ENCODE measurements at places on chromosomes 13 and 19.

GRCh38 chr19:33780746-33781145 lies 15.9 kb upstream of the KCTD15 start:
- no peak for DNase-seq

DNA sequence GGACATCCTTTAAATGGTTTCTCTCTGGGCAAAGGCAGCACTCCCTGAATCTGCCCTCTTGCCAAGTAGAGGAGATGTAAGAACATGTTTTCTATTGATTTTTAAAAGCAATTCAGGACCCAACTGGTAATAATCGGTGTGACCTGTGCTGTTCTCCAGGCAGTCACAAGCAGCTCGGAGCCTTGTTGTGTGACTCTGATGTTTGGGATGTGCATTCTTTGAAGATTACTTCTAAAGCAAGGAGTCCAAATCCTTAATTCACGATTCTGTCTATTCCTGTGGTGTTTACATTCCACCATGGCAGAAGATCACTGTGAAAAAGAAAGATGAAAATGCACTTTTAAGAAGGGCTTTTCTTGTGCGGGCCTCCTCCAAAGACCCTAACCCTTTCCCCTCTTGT lies 122.3 kb upstream of the ZNF536 start:
- DNase-seq = no peak

DNA sequence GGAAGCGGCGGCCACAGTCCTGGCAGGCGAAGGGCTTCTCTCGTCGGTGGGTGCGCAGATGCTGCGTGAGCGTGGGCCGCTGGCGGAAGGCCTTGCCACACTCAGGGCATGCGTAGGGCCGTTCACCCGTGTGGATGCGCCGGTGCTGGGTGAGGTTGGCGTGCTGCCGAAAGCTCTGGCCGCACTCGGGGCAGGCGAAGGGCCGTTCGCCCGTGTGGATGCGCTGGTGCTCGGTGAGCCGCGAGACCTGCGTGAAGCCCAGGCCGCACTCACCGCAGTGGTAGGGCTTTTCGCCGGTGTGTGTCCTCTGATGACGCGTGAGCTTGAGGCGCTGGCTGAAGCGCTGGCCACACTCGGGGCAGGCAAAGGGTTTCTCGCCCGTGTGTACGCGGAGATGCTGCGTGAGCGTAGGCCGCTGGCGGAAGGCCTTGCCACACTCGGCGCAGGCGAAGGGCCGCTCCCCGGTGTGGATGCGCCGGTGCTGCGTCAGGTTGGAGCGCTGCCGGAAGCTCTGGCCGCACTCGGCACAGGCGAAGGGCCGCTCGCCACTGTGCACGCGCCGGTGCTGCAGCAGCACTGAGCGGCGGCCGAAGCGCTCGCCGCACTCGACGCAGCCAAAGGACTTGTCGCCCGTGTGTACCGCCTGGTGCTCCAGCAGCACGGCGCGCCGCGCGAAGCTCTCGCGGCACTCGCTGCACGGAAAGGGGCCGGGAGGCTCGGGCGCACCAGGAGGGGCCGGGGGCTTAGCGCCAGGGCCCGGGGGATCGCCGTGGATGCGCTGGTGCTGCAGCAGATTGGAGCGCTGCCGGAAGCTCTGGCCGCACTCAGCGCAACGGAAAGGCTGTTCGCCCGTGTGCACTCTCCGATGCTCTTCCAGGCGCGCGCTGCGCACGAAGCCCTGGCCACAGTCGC lies 4.0 kb upstream of the UBE2M start:
- no peak for DNase-seq

DNA sequence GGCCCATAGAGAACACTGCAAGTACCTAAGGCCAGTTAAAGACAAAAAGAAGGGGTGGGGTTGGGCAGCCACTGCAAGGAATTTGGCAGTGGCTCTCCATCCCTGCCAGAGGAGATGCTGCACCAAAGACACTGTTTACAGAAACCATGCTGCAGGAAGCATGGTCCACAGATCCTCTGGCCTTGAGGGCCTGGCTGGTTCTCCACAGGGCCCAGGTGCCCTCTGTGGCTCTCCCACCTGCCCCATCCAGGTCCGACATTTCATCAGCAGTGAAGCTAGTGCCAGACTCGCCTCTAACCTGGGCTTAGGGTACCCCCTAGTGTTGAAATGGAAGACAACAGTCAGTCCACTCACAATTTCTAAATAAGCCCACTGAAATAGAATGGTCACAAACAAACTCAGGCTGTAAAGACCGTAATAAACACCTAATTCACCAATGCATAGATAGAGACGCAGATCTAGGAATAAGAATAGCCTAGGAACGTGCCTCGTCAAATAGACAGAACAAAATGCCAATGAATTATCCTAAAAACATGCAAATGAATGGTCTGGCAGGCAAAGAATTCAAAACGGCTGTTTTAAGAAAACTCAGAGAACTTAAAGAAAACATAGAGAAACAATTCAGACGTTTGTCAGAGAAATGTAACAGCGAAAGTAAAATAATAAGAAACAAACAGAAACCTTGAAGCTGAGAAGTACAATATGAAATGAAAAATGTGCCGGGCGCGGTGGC lies 23.3 kb downstream of the LYPD4 start:
- peak; percentile 12 for DNase-seq

GRCh38 chr13:40651866-40652587 lies 14.4 kb downstream of the FOXO1 start:
- no peak for DNase-seq

DNA sequence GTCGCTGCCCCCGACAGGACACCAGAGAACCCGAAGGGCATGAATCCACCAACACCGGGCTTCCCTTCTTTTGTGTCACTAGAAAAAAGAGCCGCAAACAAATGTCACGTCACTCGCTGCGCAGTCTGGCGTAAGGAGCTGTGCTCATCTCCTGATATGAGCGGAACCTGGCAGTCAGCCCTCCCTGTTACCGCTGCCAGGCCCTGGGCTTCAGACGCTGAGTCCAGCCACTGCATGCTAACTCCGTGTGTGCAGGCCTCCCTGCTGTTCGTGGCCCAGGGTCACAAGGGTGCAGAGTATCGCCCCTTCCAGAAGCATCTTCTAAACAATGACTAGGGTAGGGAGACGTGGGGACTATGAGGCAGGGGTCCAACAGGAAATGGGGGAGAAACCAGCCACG lies 71.3 kb downstream of the SLC7A1 start:
- no peak for DNase-seq

GRCh38 chr13:74134777-74135325 lies 647 bp upstream of the KLF12 start:
- no peak for DNase-seq

- no peak for DNase-seq
Measured at GRCh38 chr13:42567906-42568305, 6.0 kb upstream of the TNFSF11 start.

- DNase-seq = peak; percentile 4
Measured at GRCh38 chr13:113448885-113449692, 4.2 kb downstream of the ADPRHL1 start.

DNA sequence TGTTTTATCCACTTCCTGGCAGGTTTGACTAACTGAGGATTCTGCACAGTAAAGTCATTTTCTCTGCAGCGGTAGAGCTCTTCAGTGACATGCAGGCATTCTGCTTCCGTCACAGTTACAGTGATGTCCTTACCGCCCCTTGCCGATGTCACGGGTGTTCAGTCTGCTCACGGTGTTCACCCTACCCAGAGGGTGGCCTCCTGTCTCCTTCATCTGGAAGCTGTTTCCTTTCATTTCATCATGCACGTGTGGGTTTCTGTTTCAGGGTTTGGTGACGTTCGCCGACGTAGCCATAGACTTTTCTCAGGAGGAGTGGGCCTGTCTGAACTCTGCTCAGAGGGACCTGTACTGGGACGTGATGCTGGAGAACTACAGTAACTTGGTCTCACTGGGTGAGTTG lies 33.4 kb downstream of the ZNF331 start:
- DNase-seq = no peak

DNA sequence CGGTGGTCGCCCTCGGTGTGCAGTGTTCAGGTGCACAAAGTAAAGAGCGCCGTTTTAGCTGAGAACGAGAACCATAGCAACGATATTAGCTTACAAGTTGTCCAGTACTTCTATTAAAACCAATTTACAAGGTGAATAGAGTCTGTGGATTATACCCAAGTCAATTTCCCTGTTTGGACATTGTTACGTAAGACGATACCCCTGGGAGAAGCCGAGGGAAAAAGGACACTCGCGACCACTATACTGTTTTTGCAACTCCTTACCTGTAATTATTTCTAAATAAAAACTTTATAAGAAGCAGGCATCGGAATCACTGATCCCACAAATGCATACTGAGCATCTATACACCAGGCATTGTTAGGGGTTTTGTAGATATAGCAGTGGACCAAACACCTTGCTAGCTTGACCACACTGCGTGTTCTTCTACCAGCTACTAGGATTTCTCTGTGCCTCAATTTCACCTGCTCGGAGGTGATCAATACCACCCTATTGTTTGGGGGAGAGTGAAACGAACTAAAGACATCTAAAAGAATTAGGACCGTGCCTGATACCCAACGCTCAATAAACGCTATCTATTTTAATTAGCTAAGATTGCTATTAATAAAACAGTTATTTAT lies 488 bp upstream of the EEF2 start:
- no peak for DNase-seq

DNA sequence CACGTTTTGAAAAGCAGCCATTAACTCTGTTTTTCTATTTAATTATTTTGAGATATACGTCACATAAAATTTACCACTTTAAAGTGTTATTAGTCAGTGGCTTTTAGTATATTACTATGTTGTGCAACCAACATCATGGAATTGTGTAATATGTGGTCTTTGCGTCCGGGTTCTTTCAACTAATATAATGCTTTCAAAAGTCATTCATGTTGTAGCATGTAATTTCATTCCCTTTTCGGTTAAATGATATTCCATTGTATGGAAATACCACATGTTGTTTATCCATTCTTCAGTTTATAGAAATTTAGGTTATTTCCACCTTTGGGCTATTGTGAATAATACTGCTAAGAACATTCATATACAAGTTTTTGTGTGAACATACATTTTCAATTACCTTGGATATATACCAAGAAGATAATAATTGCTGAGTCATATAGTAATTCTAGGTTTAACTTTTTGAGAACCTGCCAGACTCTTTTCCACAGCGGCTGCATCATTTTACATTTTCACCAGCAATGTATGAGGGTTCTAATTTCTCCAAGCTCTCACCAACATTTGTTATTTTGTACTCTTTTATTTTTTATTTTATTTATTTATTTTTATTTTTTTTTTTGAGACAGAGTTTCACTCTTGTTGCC lies 28.1 kb upstream of the CLDN10 start:
- no peak for DNase-seq

DNA sequence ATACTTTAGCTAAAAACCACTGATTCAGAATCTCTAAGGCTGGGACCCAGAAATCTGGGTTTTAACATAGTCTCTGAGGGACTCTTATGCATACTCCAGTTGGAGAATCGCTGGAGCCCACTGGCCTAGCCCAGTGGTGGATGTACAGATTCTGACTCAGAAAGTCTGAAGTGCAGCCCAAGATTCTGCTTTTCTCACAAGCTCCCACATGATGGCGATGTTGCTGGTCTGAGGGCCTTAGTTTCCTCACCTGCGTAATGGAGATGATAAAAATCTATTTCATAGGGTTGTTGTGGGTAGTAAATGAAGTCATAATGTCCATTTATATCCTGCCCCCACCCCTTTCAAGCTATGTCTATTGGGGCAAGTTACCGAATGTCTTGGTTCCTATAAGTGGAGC lies 7.7 kb upstream of the CDADC1 start:
- DNase-seq = no peak

GRCh38 chr13:110283736-110284517 lies 23.0 kb downstream of the COL4A1 start:
- no peak for DNase-seq

Data from GM12878 (cell line).